ENCODE measurements at places on chromosomes 5 and 9.

DNA sequence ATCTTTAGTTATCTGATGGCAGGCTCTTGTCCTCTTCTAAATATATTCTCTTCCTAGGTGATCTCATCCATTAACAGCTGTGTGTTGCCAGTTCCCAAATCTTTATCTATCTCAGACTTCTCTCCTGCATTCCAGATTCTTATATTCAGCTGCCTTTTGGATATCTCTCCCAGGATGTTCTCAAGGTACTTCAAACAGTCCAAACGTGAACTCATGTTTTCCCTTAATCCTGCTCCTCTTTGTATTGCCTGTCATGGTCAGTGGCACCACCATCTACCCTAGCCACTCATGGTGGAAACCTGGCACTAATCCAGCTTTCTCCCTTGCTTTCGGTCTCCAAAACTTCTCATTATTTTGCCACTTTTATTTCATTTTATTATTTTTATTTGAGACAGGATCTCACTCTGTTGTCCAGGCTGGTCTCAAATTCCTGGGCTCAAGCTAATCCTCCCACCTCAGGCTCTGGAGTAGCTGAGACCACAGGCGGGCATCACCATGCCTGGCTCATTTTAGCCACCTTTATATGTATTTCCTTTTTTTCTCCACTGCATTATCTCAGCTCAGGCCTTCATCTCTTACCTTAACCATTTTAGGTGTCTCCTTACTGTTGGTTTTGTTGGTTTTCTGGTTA is 3.8 kb downstream of the ZFYVE16 start:
- no peak for DNase-seq

GRCh38 chr9:131446276-131446675 is 52.4 kb downstream of the PRRC2B start:
- DNase-seq: no peak

GRCh38 chr5:60830581-60831127 is 13.4 kb downstream of the ELOVL7 start:
- no peak for DNase-seq

DNA sequence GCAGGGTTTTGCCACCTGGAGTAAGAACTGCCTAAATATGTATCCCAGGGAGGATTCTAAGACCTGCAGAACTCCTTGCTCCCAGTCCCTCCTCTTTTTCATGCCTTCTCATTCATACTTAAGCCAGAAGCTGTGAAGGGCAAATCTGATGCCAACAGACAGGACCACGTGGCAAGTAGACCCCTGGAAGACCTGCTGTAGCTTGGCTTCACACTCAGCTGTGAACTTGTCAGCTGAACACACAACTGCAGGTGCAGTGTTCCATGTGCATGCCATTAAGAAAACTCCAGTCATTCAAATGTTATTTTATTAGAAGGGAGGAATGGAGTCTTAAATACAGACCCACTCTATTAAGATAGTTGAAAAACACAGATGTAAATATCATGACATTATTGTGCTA is 79.3 kb upstream of the AGXT2 start:
- DNase-seq: no peak

DNA sequence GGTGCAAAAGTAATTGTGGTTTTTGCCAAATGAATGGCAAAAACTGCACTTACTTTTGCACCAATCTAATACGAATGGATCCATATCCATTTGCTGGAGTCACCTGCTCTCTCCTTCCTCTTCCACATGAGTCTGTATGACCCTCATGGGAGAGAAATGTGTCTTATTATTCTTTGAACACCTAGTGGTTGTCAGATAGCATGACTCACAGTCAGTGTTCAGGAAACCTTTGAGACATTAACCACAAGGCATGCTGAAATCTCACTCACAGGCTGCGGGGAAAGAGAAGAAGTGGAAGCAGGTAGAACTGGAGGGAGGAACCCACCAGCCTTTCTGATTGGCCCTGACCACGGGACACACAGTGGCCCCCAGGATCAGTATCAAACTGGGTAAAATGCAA is 222.8 kb upstream of the KLF4 start:
- no peak for DNase-seq
